ENCODE measurements at places on chromosomes 11 and 22.

- peak; percentile 87 for DNase-seq
Measured at GRCh38 chr11:75428281-75428724, 4.7 kb downstream of the KLHL35 start.

GRCh38 chr11:17171343-17171742 lies 36.4 kb downstream of the PIK3C2A start:
- no peak for DNase-seq

- DNase-seq = no peak
Measured at GRCh38 chr22:20887375-20887774, 28.6 kb downstream of the SNAP29 start.

DNA sequence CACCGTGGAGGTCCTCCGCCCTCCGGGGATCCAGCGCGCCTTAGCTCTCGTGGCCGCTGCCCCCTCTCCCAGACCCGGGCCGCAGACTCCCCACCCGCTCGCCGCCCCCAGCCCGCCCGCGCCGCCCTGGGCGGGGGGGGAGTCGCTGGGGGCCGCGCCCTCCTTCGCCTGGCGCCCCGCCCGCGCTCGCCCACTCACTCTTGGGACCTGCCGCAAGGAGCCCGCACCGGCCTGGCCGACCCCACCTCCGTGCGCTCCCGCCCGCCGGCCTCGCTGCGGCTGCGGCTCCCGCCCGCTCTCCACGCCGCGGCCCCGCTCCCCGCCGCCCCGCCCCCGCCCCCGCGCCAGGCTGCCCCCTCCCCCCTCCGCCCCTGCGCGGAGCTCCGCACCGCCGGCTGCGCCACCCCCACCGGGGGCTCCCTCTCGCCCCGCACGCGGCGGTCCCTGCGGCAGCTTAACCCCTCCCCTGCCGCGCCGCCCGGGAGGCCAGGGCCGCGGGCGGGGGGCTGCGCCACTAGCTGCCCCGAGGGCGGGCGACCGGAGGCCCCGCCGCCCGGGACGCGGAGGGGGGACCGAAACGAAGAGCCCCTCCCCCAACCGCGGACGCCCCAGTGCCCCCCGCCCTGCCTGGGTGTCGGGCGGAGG lies 724 bp upstream of the RASGRP2 start:
- no peak for DNase-seq

DNA sequence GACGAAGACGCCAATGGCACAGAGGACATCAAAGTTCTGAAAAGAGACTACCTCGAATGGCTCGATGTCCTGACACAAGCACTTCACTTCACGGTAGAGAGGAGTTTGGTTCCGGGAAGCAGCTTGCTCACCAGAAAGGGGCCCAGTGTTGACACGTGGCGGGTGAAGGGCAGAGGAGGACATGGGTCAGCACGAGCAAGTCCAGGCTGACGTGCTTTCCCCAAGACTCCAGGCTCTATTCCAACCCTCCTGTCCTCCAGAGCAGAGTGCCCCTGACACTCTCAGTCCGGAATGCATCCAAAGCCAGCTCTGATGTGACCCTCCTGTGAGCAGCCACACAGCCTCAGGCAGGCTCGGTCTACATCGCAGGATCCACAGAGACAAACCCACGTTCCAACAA lies 77.5 kb upstream of the BID start:
- DNase-seq = no peak

DNA sequence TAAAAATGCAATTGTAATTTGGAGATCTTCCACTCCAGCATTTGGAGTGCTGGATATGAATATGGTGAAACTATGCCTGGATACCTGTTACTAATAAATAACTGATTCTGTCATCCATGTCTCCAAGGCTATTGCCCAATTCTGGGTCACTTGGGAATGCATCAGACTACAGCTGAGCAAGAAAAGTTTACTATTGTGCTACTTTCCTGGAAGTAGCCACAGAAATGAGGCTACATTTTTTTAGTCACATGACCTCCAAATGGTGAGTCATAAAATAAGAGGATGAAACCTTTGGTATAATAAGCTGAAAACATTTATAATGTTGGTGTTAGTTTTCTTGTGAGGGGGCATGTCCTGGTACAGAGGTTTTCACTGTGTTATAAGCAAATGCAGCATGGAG lies 44.4 kb downstream of the DCDC1 start:
- no peak for DNase-seq
